ENCODE measurements at places on chromosomes 11 and 22.

DNA sequence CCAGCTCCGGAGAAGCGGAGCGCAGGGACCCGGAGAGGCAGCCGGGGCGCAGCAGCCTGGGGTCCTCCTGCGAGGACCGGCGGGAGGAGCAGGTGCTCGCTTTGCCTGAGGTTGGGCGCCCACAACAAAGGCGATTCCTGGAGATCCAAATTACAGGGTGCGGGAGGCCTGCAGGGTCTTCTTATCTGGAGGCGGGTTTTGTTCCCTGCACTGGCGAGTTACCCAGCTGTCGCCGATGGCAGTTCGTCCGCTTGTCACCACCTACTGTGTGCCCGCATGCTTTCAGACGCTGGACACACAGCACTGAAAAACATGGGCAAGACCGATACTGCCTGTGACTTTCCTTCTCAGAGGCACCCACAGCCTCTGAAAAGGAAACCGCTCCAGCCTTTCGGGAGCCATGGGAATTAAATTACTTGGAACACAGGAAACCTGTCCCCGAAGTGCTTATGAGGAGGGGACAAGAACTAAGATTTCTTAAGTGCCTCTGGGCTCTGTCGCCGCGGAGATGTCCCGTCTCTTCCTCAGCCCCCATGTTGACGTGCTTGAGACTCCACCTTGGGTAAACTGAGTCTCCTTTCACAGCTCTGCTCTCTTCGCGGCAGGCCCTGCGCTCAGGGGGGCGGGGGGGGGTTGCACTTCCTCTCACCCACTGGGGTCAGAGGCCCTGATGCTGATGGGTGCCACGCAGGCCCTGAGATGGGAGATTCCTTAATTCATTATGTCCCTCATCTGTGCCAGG, 1.3 kb upstream of the ZFTA start:
- peak; percentile 52 for DNase-seq

- DNase-seq: no peak
Measured at GRCh38 chr22:49815641-49816091, 12.0 kb downstream of the BRD1 start.

GRCh38 chr11:36724742-36725385, 126.8 kb upstream of the RAG2 start:
- DNase-seq: no peak

GRCh38 chr11:118658429-118659313, 20.8 kb downstream of the TREH start:
- no peak for DNase-seq

GRCh38 chr11:8603696-8604077, 9.7 kb upstream of the STK33 start:
- no peak for DNase-seq

DNA sequence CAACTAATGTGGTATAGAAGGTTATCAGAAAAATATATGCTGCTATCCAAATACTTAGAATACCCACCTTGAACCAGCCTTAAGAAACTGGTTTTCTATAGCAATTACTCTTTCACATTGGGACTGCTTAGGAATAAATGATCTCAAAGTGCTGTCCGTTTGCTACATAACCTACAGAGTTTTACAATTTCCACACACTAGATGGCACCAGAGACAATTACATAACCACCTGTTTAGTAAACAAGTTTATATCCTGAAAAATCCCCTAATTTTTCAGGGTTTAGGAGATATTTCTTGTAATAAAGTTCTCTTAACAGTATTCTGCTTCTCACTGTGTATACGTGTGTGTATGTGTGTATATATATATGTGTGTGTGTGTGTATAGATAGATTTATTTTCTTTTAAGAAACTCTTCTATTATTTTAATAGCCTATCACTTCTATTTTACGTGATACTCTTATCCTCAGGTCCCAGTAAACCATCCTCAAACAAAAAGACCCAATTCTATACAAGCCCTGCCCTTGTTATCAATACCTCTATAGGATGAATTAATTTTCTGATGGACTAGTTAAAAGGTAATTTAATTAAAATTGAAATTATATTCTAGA, 6.7 kb upstream of the OR5I1 start:
- DNase-seq: peak; percentile 1

- DNase-seq: no peak
Measured at GRCh38 chr22:17890892-17891291, 116.6 kb upstream of the BID start.

GRCh38 chr22:29206372-29207242, 911 bp downstream of the EMID1 start:
- DNase-seq: no peak

DNA sequence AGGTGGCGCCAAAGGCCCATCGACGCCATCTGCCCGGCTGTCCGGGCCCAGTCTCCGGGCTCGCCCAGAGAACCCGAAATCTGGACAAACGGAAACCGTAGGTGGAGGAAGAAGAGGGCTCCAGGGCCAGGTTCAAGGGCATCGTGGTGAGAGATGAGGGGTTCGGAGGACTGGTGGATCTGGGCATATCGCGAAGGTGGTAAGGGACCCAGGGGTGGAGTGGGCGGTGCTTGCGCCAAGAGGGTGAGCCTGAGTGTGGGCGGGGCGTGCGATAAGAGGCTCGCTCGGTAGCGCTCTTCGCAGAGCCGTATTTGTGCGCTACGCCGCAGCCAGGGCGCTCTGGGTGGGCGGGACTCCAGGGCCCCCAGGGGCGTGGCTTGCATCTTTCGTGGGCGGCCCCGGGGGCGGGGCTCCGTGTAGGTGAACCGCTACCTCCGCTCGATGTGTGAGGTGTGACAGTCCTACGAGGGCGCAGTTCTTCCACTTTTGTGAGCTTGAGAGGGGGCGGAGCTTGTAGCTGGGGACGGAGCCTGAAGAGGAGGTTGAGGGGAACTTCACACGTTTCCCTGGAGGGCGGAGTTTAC, 4.8 kb downstream of the CD248 start:
- peak; percentile 96 for DNase-seq

DNA sequence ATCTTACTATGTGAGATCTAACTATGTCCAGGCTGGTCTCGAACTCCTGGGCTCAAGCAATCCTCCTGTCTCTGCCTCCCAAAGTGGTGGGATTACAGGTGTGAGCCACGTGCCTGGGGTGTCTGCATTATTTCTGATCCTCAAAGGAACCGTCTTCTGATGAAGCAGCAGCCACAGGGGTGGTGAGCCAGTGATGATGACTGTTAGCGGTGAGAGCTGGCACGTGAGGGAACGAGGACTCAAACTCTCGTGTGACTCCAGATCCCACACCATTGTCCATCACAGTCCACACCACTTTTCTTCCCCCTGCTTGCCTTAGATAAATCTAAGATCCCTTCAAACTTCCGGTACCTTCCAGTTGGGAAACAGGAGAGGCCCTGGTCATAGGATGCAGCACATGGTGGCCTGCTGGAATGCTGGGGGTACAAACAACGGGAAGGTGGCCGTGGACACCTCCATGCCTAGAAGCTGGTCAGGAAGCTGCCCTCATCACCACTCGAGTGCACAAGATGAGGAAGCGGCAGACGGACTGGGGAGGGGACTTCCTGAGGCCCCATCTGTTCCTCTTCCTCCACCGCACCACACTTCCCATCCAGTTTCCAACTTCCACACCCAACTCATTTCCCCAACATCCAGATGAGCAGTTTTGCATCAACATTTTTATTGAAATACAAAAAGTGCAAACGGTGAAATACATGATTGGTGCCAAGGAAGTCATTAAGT, 23.8 kb downstream of the ARHGAP1 start:
- DNase-seq: no peak

DNA sequence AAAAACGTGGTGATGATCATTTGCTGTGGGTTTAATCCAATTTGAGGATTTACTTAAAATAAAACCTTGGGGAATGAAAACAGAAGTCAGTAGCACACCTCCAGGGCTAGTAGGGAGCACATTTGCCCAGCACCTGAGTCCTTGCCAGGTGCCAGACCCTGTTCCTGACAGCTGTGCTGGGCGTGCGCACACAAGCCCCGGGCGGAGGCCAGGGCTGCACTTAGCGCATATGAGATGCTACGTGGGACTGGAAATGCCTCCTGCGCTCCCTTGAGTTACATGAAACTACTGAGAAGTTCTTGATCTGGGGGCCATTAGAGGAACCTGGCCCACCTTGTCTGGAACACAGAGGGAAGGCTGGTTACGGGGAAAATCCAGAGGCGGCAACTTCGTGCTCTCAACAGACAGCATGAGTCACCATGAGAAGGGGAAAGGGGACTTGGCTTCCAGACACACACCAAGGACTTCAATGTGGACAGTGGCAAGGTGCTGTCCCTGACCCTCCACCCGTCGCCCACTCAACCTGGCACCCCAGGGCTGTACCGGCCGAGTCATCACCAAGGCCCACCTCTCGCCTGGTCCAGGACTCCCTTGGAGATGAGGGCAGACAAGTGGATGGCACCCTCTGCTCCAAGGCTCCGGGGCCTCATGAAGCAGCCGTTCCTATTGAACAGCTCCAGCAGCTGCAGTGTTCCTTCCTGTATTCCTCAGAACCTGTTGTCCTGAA, 1468.6 kb downstream of the BRD1 start:
- no peak for DNase-seq

DNA sequence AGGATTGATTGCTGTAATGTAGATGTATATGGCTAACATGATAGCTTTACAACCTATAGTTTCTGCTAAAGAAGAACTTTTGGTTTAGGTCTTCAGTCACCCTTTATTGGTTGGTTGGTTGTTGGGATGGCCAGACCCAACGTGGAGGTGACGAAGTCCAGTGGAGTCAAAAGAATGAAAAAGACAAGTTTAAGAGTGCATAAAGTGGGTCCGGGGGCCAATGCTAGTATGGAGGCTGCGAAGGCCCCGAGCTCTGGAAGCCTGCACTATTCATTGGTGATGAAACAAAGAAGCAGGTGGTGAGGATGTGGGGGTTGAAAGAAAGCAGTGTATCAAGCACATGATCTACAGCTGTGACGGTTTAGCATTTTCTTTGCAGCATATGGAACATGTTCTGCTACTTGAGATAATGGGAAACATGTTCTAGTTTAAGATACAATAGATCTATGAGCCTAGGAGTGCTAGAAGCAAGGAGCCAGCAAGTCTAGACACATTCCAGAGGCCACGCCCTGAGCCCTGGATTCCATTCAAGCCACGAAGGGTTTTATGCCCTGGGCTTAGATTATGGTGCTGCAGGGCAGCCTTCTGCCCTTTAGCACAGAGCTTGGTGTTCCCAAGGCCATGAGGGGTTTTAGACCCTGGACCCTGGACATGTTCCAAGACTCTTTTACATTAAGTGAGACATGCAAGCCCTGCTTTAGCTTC, 6.3 kb downstream of the TCP11L1 start:
- peak; percentile 98 for DNase-seq

GRCh38 chr11:116225784-116226585, 546.8 kb downstream of the BUD13 start:
- no peak for DNase-seq

GRCh38 chr11:62148271-62148980, 24.6 kb downstream of the INCENP start:
- no peak for DNase-seq

DNA sequence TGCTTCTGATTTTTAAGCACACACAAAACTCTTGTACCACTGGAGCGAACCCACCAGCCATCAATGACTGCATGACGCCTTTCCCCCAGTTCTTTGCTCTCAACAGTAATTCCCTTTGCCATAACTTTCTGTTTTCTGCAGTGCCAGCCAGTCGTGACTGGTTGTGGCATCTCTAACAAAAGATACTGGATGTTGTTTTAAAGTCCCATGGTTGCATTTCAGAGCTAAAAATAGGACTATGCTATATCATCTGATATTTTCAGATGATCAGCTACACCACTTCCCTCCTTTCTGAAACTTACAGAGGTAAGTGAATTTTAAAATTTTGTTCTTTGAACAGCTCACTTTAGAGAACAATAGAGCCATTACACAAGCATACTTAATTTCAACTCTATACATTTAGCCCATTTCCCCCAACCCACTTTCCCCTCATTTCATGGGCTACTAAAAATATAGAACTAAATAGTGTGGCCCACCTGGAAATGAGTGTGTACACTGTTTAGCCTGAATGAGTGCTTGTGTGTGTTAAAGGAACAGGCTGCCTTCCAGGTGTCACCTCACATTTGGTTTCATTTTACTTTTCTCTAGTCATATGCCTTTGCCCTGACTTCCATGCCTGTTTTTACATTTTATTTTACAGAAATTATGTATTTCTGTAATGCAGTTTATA, 136.9 kb upstream of the ZC3H12C start:
- DNase-seq: no peak

GRCh38 chr11:94845622-94846021, 77.5 kb downstream of the AMOTL1 start:
- no peak for DNase-seq

- no peak for DNase-seq
Measured at GRCh38 chr22:19070397-19071169, 51.6 kb downstream of the DGCR2 start.

- DNase-seq: no peak
Measured at GRCh38 chr22:43824724-43825420, 12.8 kb upstream of the EFCAB6 start.

DNA sequence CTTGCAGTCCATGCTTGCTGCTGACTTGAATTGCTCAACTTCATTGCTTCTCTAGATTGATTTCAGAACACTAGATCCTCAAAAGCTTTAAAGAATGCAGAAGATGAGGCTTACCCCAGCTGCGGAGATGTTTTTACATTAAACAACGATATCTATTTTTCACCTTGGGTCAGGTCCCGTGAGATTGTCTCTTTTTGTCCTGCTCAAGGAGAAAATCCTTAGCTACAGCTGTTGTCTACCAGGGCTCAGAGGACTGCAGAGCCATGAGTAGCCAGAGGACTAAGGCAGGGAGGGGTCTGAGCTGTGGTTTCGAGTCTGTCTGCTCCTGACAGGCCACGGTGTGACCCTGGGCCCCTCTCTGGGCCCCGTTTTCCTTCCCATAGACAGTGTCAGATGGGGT, 51.4 kb downstream of the PKNOX2 start:
- no peak for DNase-seq

GRCh38 chr11:65945430-65945911, at the start of gene TSGA10IP:
Gene TSGA10IP, plus strand, starts transcription at chr11:65945480. Its CDS starts 196 bp downstream, at chr11:65945676.
- no peak for DNase-seq

DNA sequence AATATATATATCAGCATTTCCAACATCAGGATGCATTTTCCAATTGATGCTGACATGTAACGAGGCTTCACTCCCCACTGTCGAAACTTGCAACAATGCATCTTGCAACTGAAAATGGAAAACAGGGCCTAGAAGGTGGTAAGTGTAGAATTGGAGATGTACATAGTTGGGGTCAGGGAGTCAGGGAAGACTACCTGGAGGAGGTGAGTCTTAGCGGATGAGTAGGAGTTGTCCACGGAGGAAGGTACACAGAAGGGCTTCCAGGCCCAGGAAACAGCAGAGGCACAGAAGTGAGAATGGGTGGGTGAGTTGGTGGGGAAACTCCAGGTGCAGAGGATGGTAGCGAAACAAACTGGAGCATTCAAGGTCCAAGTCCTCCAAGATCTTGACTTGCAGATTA, 2.0 kb upstream of the GRK2 start:
- DNase-seq: no peak

GRCh38 chr11:72771507-72771906, 19.3 kb upstream of the ARAP1 start:
- no peak for DNase-seq

- peak; percentile 96 for DNase-seq
Measured at GRCh38 chr11:126917531-126918204, 82.9 kb downstream of the KIRREL3 start.

DNA sequence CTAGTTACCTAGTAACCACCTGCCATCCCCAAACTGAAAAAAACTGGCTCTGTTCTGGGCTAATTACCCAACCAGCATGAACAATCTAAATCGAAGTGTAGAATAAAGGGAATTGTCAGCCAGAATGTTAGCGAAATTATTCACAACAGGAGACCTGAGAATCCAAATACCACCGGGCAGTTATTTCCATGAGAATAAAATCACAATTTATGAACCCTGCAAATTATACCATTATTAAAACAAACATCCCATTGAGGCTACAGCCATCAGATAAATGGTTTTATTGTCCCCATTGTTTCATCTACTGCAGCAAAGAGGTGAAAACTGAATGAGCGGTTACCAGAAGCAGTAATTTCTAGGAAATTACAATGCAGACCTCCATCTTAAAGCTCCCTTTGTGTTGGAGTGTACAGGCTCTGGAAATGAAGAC, 21.7 kb downstream of the FAM168A start:
- no peak for DNase-seq

Data from trophoblast cell (in vitro differentiated cells and primary cell).